GM23248 (cell line): ENCODE measurements at places on chromosomes 1 and 21.

- DNase-seq, result no peak
These were observed 154.7 kb downstream of the CACNA1E start for GRCh38 chr1:181637998-181638397.

- no peak for DNase-seq
These were observed 474.4 kb upstream of the NR5A2 start for GRCh38 chr1:199553104-199553503.

DNA sequence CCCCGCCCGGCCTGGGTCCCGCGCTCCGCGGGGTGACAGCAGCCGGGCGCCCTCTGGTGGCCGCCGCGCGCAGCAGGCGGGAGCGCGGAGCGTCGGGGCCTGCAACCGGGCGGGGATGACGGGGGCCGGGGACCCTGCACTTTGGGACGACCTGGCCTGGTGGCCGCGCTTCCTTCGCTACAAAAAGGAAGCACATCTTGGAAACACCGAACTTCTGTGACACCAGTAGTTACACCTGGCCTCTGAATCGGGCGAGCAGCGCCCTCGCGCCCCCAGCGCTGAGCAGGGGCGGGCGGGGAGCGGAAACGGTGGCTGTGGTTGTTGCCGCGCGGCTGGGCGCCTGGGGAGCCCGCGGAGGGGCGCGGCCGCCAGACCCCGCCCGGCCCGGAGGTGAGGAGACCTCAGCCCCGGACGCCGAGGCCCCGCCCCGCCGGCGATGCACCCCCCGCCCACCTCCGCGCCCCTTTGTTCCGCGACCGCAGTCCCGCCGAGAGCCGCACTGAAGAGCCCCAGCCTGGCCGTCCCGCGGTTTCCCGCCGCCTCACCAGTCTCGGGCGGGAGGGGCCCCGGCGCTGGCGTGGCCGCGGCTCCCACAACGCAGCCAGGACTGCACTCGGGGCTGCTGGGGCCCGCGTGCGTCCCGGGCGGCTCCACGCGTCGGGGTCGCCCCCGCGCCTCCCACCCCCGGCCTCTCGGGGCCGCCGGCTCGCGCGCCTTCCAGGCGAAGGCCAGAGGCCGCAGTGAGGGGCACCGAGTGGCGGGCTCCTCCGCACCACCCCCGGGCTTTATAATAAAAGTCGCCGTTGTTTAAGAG, 59.3 kb downstream of the H3-3A start:
- DNase-seq, result peak; percentile 70

GRCh38 chr1:208781391-208782045, 537.3 kb upstream of the PLXNA2 start:
- no peak for DNase-seq

GRCh38 chr1:206953126-206953525, 6.9 kb upstream of the PIGR start:
- DNase-seq, result no peak

DNA sequence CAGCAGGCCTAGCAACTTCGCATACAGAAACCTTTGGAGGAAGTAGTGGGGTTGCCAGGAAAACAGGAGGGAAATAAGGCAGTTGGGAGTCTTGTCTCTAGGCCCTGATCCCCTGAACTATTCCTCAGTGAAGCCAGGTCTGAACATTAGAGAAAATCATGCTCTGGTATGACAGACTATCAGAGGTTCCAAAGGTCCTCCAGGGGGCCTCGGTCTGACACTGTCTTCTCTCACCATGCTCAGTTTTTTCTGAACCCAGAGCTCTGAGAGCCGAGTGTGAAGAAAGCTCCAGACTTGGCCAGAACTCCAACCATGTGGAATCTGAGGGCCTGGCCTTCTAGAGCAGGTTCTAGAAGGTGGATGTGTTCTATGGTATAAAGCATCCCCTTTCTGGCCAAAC, 4.0 kb downstream of the TOMM40L start:
- DNase-seq, result no peak

GRCh38 chr1:52186449-52186848, 44.6 kb downstream of the ZFYVE9 start:
- DNase-seq, result peak; percentile 44

DNA sequence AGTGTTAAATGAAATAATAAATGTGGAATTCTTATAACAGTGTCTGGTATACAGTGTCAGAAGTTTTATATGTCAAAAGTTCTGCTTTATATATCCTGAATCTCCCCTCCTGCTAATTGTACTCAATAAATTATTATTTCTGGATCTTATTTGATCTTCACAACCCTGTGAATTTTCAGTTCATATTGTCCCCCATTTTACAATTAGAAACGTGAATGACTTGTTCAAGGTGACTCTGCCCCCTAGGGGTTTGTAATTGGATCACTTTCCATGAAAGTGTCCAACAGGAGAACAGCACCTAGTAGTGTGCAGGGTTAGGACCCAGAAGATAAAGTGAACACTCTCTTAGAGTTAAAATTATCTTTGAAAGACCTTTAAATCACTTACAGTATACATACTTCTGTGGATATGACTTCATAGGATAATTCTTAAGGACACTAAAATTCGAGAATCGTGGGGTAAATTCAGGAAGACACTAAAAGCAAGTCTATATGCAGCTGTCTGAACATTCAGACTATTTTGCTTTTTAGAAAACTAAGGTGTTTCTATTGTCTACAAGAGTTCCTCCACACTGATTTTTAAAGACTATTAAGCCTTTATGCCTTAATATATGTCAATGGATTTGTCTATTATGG, 4.5 kb upstream of the DDR2 start:
- peak; percentile 64 for DNase-seq

GRCh38 chr1:209787551-209787950, 3.2 kb upstream of the C1orf74 start:
- peak; percentile 47 for DNase-seq

DNA sequence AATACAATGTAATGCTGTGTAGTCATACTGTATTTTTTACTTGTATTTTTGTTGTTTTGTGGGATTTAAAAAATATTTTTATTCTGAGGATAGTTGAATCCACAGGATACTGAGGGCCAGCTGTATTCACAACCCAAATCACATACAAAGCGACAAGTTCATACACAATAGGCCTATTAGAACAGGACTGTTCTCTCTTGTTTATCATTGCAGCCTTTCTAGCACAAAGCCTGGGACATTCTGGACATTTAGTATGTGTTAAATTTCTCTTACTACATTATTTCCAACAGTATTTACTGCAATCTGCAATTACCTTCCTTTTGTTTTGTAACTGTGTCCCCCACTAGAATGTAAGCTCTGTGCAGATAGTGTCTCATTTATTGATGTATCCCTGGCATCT, 65.4 kb downstream of the SLC35A3 start:
- DNase-seq, result no peak

GRCh38 chr1:46187106-46187869, 10.9 kb downstream of the POMGNT1 start:
- no peak for DNase-seq

DNA sequence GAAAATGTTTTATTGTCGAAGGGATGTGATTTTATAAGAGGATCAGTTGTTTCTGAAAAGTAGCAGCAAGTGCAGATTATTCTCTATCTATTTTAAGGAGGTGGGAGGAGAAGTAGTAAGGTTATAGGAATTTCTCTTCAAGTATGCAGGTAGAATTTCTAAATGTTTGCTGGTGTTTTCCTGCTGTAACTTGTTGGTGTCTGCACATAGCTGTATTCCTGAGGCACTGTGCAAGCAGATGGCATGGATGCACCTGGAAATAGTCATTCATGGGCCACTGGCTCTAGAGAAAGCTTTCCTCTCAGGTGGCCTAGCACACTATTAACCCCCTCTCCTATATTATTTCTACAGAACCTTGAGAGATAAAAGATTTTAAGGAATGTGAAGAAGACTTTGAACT, 30.3 kb upstream of the PODN start:
- DNase-seq, result no peak

DNA sequence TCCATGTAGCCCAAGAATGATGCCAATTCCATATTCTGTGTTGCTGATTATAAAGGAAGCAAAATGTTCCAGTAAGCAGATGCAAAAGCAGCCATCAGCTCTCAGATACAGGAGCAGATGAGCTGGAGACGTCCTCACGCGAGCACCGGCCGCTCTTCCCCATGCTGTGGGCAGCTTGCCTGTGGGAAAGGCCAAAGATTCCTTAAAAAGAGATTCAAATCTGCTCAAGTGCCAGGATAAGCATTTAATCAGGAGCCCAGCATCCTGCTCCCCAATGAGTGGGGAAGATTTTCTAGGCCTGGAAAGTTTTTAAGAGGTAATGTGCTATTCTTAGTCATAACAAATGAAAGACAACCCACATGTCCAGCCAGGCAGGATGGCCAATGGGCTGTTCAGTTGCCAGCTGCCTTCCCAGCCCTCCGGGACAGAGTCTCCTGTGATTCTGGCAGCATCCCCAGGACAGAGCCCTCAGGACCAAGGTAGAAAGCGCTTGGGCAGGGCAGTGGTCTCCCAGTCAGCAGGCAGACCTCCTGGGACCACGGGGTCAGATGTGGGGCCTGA, 108.2 kb upstream of the TMPRSS2 start:
- peak; percentile 87 for DNase-seq

DNA sequence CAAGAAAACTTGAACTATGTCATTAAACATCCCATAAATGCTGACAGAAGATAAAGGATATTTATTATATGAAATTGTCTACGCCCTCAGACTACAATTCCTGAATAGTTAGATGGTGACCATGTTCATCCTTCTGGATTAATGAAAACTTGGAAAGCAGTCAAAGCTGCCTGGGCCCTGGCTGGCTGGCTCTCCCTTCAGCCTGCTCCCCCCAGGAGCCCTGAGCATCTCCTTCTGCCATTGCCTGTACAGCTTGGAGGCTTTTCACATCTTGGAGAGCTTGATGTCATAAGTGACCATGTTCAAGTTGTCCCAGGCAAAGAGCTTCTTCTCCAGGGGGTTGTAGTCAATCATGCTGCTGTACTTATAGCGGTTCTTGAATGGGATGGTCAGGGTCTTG, 13.6 kb downstream of the MYOCOS start:
- no peak for DNase-seq

DNA sequence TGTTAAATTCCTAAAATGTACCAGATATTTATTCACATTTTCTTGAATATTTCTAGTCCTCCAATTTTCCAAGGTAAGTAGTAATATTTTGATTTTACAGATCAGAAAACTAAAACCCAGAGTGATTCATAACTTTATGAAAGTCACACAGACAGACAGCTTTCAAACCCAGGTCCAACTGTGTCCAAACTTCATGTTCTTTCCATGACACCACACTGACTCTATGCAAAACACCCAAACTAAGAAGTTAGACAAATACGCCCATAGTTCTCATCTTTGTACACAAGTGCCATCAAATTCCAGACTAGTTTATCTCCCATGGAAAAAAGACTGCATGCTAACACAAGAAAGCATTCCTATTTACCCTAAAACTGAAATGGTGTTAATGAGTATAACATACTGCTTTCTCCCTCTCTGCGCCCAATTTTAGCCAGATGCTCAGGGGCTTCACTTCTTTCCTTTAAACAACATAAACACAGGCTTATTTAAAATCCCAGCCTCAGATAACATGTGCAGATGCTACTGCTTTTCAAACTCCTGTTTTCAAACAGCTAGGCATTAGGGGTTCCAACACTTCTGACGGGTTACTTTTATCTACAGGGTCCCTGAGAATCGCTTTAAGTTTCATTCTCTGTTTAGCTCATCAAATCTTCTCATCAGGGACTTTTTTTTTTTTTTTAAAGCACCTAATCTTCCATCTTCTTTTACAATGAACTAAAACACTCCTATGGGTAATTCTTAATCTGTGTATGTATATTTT, 44.6 kb downstream of the WASF2 start:
- DNase-seq, result peak; percentile 38

- DNase-seq, result no peak
These were observed 20.4 kb downstream of the DENND2D start for GRCh38 chr1:111179968-111180533.

DNA sequence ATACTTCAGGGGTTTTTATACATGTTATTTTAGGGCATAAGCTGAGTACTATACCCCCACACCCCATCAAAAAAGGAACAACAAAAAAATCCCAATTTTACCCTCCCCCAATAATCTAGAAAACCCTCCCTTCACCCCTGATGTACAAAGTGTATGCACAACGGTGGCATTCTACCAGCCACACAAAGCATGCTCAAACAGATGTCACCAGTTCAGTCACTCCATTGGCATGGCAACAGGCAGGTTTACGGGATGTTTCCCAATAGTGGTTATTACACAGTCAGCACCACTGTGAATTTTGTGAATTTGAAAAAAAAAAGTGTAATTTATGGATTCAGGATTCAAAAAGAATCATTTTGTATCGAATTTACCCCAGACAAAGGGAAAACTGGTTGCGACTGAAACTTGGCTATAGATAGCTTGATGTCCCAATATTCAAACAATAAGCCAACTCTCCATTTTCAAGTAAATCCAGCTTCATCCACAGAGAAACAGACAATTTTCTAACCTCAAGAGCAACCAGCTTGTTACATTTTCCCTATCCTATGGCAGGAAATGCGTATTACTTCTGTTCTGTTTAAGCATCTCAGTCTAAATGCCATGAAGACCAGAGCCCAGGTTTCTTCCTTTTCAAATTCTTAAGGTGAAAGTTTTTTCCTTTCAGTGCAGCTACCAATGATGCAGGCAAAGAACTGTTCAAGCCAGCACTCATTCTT, 34.0 kb upstream of the SLC45A3 start:
- DNase-seq, result peak; percentile 81

- no peak for DNase-seq
These were observed 68.2 kb downstream of the SIM2 start for GRCh38 chr21:36767096-36767495.

- peak; percentile 71 for DNase-seq
These were observed 39.6 kb upstream of the TRABD2B start for GRCh38 chr1:48036710-48037355.

GRCh38 chr1:99347041-99347684, 82.9 kb downstream of the PLPPR4 start:
- no peak for DNase-seq

DNA sequence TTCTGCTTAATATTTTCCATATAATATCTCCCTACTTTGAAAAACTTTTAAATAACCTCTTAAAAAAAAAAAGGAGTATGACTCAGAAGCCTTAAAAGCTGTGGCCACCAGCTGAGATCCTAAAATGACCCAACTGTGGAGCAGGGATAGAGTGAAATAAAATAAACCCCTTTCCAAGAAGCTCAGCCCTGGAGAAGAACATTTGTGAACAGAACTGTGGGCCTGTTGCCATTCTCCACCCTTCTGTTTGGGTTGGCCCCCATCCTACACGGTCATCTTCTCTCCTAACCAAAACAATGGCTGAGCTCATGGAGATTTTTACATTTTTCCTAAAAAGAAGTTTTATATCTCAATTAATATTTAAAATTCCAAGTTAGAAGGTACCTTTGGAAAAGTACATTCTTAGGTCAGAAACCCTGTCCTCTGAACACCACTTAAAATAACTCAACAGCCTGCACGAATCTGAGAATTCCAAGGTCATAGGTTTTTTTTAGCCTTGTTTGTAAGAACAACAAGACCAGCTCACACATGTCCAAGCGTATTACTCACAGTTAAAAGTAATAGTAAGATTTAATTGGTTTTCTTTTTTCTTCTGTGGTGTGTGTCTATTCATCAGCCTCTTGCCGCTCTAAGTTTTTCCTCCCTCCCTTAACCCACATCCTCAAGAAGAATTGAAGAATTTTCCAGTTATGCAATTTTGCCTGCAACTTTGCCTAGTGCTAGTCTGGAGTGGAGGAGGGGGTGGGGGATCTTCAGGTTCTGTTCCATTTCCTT, 107.7 kb upstream of the ERRFI1 start:
- peak; percentile 89 for DNase-seq
